Stimulated activated CD8-positive, alpha-beta memory T cell treated with anti-CD3 and anti-CD28 coated beads, Interleukin-15, amount 100 ng/mL, for 1 hour (primary cell): ENCODE measurements at places on chromosomes 3 and 15.

- no peak for DNase-seq
These were observed 384.3 kb upstream of the EPHA6 start for GRCh38 chr3:96430079-96430478.

- DNase-seq: no peak
These were observed 156.4 kb downstream of the LRRC28 start for GRCh38 chr15:99407716-99408115.

DNA sequence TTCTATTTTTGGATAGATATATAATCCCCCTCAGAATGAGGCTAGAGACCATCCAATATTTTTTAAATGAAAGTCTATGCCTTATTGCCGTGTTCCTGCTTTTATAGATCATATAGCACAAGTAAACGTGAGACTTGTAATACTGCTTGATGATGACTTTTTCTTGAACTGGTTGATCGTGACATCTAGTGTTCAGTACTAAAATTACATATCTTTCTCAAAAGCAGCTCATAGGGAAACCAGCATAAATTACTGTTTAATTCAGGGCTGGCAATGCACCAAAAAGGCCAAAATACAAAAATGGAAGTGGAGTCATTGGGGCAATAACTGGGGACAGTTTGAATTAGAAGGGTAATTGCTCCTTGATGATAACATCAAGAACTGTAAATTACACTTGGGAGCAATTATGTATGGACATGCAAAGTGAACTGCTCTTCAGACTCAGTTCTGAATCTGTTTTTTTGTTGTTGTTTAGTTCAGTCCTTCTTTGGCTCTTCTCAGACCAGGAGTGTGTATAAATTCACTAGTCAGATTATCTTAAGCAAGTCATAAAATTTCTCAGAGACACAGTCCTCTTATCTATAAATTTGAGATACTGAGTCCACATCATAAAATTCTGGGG, 325.3 kb downstream of the THSD4 start:
- DNase-seq: no peak

DNA sequence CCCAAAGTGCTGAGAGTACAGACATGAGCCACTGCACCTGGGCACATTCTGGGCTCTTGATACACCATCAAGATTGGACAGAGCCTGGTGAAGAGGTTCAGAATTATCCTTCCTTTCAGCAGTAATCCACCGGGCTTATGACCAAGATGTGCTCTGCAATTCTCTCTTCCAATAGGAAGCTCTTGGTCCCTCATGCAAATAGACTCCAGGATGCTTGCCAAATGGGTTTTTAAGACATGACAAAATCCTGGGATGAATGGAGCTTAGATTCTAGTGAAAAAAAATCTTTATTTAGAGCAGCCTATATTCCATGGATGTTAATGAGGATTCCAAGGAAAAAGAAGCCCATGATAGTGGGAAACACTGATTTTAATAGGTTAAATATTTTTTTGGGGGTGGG, 119.1 kb downstream of the SV2B start:
- no peak for DNase-seq

GRCh38 chr15:88382482-88382983, 84.7 kb downstream of the MRPL46 start:
- no peak for DNase-seq

DNA sequence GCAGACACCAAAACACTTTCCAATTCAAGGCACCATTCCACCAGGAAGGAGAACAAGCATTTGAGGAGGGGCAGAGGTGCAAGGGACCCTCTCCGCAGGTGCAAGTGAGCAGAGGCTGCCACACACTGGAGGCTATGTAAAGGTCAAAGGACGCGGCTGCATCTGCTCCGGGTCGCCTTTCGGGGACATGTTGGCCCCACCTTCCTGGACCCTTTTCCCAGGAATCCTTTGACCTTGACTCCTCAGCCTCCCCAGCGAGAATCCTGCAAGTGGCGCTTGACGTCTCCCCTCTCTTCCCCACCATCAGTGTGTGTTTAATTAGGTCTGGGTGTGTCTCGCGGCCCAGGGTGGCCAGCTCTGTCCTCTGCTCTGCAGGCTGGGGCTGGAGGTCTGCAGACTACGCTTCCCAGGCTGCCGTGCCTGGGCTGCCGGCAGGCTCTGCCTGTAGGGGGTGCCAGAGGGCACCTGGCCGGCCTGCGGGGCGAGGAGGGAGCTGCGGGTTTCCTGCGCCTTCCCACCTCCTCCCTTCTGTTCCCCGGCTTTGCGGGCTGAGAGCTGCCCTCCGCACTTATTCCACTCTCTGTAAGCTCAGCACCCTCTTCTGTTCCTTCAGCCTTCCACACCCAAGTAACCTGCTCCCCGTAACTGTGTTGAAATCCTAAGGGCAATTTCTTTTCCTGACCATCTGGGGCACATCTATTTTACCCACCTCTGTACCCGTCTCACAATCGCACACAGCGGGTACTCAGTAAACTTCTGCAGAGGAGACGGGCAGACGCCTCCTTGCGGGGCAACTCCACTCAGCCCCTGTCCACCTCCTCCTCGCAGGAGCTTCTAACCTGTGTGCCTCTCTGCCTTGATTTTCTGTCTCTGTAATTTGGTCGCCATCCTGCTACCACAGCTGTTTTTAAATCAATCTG, 129.8 kb downstream of the NSMCE3 start:
- DNase-seq: peak; percentile 17

GRCh38 chr15:90020021-90020735, 19.1 kb downstream of the ZNF710 start:
- DNase-seq: no peak
